ENCODE measurements at places on chromosomes 12 and 14.

GRCh38 chr12:14952299-14952921, 9.0 kb downstream of the ARHGDIB start:
- DNase-seq, result peak; percentile 65

GRCh38 chr14:27427796-27428195, 830.0 kb upstream of the NOVA1 start:
- no peak for DNase-seq

GRCh38 chr14:59055439-59056045, 132.9 kb upstream of the DAAM1 start:
- DNase-seq, result peak; percentile 71

DNA sequence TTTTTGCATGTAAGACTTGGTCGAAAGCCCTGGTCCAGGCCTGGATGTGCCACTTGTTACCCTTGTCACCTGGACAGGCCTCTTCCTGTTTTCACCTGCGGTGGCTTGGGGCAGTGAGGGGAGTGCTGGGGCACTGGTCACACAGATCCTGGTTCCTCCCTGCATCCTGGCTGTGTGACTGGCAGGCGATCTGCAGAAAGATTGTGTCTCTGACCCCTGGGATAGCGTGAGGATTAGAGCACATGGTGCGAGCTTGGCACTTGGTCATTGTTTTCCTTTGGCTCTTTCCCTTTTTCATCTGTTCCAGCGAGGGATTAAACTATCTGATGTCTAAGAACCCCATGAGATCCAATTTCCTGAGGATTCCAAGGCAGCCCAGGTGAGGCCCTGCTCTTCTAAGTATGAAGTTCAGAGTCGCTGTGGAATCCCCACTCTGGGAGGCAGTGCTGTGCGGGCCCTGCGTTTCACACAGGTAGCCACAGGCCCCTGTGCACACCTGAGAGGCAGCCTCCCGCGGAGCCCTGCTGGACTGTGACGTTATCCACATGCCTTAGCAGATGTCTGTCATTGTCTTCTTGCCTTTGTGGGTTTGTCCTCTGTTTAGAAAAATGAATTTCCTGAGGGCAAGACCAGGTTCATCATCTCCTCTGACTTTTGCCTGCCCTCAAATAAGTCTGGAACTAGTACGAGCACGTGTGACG, 288.4 kb downstream of the CACNA1C start:
- no peak for DNase-seq

DNA sequence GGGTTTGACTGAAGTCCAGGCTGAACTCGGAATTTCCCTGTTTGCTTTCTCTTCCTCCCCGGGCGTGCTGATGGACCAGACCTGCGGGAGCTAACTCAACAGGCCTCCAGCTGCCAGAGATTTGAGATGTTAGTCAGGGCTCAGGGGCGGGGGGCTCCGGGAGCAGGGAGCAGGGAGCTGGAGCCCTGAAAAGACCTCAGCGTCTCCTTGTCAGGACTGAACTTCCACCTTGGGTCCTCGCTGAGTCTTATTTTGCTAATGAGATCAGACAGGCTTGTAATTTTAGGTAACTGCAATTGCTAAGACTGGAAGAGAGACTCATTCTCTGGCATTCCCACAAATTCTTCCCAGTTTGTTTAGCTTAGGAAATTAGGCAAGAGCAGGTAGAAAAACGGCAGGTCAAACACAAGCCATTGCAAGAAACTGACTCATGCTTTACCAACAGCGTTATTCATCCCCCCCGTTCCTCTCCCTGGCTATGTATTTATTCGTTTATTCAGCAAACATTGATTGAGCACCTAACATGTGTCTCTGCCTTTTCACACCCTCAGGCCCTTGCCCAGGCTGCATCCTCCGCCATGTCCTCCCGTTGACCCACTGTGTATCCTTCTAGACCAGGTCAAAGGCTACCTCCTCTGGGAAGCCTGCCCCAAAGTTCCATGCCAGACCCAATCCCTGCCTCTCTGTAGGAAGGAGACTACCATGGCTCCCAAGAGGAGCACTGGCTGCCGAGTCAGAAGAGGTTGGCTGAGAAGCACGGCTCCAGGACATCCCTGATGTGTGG, 80.4 kb upstream of the DIO3 start:
- no peak for DNase-seq

- DNase-seq, result no peak
These were observed 319.2 kb downstream of the NUAK1 start for GRCh38 chr12:105819549-105819948.

- DNase-seq, result peak; percentile 65
These were observed at the start of gene CDKL1 for GRCh38 chr14:50396631-50397389. TSS of gene CDKL1 (minus strand) at chr14:50396881. CDS start at chr14:50395868, 1,013 bp downstream.

GRCh38 chr14:95519699-95520098, 3.2 kb upstream of the SYNE3 start:
- DNase-seq, result peak; percentile 83

DNA sequence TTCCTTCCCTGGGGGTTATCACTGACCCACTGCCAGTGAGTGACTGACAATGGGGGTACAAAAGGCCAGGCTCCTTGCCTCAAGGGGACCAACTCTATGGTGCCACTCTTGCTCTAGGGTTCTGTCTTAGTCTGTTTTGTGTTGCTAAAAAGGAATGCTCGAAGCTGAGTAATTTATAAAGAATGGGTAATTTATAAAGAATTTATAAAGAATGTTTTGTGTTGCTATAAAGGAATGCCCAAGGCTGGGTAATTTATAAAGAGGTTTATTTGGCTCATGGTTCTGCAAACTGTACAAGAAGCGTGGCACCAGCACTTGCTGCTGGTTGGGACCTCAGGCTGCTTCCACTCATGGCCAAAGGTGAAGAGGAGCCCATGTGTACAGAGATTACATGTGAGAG, 15.8 kb upstream of the RASSF8 start:
- DNase-seq, result no peak

DNA sequence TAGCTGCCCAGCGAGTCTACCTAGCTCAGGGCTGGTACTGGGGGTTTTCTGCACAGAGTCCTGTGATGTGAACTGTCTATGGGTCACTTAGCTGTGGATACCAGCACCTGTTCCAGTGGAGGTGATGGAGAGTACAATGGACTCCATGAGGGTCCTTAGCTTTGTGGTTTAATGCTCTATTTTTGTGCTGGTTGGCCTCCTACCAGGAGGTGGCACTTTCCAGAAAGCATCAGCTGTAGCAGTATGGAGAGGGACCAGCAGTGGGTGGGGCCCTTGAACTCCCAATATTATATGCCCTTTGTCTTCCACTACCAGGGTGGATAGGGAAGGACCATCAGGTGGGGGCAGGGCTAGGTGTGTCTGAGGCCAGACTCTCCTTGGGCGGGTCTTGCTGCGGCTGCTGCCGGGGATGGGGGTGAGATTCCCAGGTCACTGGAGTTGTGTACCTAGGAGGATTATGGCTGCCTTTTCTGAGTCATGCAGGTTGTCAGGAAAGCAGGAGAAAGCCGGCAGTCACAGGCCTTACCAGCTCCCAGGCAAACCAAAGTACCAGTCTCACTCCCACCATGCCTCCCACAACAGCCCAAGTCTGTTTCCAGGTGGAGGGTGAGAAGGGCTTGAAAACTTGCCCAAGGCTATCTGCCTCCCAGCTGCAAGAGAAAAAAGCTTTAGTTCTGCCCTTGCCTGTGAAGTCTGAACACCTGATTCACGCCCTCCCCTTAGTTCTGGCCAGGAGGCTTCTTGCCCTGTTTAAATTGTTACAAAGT, 163.0 kb upstream of the NUDT4 start:
- no peak for DNase-seq

- no peak for DNase-seq
These were observed 438.8 kb downstream of the EGLN3 start for GRCh38 chr14:33511851-33512640.

GRCh38 chr12:29970501-29970900, 186.8 kb upstream of the TMTC1 start:
- DNase-seq, result no peak

GRCh38 chr12:62705846-62706245, 229.1 kb downstream of the PPM1H start:
- DNase-seq, result no peak

DNA sequence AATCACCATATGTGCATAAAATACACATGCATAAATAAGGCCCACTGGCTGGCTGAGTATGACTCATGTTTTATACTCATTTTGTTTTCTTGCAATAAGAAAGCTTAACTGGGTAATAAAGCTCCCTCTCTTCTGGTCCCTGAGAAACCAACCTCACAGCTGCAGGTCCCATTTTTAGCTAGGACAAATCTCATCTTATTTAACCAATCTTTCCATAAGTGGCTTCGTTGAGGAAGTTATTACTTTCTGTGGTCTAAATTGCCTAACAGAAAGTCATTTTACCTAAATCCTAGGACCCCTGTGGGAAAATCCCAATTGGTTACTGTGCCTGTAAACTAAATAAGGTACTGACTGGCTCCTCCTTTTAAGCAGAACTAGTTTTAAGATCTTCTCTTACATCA, 232.8 kb upstream of the FBXO33 start:
- no peak for DNase-seq

GRCh38 chr12:1760566-1761382, 59.6 kb upstream of the LRTM2 start:
- DNase-seq, result no peak

GRCh38 chr14:105340821-105341733, 26.5 kb downstream of the PACS2 start:
- no peak for DNase-seq

DNA sequence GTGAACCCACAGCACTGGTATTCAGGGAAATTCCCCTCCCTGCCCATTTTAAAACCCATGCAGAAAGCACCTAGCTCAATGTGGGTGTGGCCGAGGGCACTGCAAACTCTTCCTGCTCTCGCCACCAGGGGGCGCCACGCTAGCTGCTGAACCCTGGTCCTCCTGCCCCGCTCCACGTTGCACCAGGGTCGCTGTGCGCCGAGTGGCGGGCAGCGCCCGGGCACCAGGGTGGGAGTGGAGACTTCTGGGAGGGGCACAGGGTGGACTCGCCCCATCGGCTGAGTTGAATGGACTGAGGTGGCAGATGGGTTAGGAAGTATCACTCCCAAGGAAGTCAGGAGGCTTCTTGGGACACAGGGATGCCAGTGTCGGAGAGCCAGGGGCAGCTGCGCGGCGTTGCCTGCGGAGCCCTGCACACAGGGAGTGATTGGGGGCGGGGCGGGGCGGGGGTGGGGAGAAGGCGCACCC, 48.1 kb upstream of the BCL11B start:
- peak; percentile 76 for DNase-seq

GRCh38 chr12:132384916-132385774, 55.8 kb upstream of the GALNT9 start:
- no peak for DNase-seq

DNA sequence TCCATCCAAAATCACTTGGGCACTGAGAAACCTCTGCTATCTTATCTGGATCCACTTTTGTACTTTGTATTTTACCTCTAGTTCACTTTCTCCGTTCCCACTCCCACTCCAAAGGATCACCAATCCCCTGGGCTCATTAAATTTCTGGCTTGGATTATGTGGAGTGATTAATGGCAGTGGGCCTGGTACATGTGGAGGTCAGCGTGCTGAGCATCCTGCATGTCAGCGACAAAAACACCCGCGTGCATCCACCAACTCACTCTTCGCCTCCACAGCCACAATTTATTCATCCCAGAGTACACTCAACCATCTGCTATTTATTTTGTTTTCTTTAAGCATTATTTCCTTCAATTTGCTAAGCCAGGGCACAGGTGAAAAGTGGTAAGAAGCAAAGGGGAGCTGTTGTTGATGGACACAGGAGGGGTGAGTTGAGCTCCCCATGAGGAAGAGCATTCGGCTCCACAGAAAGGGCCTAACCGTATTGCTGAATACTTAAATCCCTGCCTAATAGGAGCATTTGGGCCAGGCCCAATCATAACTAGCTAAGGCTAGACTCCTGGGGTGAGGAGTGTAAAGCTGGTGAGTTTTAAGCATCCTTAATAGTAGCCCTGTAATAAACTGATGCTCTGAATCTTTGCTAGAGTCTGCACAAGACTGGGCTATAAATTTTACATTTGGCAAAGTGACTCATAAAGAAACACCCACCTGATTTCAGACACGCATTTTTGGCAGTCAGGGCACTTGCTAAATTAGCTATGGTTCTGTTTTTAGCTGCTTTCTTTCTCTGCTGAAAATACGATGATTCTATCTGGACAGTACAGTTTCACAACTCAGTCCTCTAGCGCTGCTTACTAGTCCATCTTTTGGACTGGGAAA, 137.8 kb downstream of the SLC25A21 start:
- DNase-seq, result no peak

GRCh38 chr12:98359856-98360255, 155.5 kb upstream of the TMPO start:
- DNase-seq, result no peak

- no peak for DNase-seq
These were observed 24.6 kb downstream of the IQSEC3 start for GRCh38 chr12:91213-91612.

GRCh38 chr14:24938593-24938992, 111.4 kb downstream of the STXBP6 start:
- no peak for DNase-seq

- peak; percentile 50 for DNase-seq
These were observed 16.7 kb upstream of the TMEM106C start for GRCh38 chr12:47946413-47947323.

DNA sequence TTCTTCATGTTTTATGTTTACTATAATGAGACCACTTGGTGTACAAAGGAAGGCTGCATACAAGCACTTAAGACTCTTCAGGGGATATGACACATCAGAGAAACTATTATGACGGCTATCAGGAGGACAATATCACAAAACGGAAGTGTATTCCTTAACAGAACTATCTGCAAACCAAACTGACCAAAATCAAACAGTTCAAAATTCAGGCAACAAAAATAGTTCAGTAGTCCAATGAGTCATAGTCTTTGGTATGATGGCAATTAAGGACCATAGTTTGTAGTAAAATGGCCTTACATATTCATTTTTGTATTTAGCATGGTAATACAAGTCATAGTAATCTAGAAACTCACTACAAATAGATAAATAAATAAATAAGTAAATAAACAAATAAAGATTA, 1638.7 kb upstream of the SEL1L start:
- DNase-seq, result no peak

DNA sequence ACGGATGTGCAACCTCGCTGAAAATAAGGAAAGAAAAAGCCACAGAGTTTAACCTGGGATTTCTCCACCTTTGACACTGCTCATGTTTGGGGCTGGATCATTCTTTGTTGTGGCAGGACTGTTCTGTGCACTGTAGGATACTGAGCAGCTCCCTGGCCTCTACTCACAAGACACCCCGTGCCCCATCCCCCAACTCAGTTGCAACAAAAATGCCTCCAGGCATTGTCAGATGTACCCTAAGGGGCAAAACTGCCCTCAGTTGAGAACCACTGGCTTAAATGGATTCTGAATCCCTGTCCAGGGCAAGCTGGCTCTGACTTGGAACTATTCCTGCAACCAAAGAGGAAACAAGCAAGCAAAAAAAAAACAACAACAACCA, 2.1 kb downstream of the GLTP start:
- no peak for DNase-seq

GRCh38 chr14:89228921-89229639, 188.0 kb downstream of the FOXN3 start:
- DNase-seq, result no peak

Data from hematopoietic multipotent progenitor cell treated with erythropoietin and hydrocortisone succinate and interleukin-3 and kit ligand, for 6 days (in vitro differentiated cells).